ENCODE measurements at places on chromosomes 11 and 22.

- DNase-seq, result no peak
Measured at GRCh38 chr11:78622666-78623065, 48.0 kb upstream of the NARS2 start.

- no peak for DNase-seq
Measured at GRCh38 chr11:65473278-65473860, 25.5 kb upstream of the MALAT1 start.

DNA sequence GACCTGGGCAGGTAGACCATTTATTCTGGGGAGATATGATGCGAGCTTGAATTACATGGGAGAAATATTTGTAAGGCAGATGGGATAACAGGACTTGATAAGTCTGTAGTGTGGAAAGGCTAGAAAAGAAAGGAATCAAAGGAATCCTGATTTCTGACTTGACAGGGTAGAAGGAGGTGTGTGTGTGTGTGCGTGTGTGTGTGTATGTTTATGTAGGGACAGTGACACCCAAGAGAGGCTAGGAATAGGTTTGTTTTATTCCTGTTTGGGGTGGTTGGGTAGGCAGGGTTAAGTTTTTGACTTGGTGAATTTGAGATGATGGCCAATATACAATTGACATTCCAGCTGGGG, 390 bp upstream of the HTATIP2 start:
- DNase-seq, result no peak

GRCh38 chr11:133967599-133968238, 11.0 kb upstream of the IGSF9B start:
- DNase-seq, result no peak

DNA sequence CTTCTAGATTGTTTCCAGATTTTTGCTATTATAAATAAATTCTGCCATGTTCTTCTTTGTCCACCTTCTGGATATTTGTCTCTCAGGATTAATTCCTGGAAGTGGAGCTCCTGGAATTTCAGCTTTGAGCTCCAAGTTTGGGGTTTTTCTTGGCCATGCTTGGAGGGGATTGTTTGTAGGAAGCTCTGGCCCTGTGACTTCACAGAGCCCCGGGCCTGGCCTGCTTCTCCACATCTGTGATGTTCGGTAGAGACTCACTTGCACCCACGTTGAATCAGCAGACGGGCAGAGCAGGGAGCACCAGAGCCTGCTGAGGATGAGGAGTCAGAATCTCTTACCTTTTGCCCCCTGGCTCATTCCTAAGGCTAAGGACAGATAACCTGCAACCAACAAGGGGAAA, 35.7 kb downstream of the LRRC32 start:
- DNase-seq, result no peak

DNA sequence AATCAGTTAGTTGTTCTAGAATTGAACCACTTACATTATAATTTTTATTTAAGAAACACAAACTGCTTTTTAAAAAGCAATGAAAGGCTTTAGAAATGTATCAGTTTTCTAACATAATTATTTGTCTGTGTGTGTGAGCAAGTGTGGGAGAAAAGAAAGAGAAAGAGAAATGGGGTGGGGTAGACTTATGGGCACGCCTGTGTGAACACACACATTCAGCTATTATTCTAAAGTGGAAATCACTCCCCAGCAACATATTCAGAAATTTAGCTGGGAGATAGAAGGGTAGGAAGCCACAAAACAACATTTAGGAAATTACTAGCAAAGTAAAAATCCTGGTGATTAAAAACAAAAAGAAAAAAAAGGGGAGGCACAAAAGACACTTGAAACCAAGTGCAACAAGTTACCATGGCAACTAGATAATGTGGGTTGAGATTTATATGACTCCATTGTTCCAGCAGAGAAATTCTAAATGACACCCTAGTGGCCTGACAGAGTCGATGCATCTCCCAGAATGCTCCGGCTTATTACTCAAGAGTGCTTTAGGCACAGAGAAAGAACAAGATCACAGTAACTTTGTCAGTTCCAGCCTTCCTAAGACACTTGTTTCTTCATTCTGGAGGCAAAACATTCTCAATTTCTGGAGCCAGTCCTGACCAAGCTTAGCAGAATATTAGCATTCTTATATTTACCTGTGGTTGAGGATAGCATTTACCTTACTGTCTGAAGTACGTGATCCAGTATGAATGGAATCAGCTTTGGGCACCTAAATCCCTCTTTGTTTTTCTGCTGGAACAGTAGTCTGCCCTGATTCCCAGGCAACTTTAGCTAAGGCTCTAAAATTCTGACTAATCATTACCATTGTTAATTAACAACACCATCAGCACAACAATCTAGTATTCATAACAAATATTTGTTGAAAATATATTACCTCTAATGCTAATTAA, 444.4 kb downstream of the DLG2 start:
- no peak for DNase-seq

- no peak for DNase-seq
Measured at GRCh38 chr11:704228-704674, 1.8 kb upstream of the EPS8L2 start.

DNA sequence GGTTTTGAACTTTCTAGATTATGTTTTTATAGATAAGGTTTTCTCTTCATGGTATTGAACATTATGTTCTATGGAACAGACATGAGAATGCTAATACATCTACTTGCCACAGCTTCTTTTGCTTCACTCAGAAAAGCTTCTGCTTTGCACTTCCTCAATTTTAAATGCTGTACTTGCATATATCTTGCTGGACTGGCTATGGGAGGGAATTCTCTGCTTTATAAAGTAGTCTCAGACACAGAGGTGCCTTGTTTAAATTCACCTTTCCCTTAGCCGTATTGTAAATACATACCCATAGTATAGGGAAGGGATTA, 173.9 kb downstream of the DDX10 start:
- no peak for DNase-seq

- no peak for DNase-seq
Measured at GRCh38 chr22:48846200-48846599, 981.5 kb downstream of the BRD1 start.

- DNase-seq, result no peak
Measured at GRCh38 chr11:95076981-95077380, 10.3 kb downstream of the SRSF8 start.

DNA sequence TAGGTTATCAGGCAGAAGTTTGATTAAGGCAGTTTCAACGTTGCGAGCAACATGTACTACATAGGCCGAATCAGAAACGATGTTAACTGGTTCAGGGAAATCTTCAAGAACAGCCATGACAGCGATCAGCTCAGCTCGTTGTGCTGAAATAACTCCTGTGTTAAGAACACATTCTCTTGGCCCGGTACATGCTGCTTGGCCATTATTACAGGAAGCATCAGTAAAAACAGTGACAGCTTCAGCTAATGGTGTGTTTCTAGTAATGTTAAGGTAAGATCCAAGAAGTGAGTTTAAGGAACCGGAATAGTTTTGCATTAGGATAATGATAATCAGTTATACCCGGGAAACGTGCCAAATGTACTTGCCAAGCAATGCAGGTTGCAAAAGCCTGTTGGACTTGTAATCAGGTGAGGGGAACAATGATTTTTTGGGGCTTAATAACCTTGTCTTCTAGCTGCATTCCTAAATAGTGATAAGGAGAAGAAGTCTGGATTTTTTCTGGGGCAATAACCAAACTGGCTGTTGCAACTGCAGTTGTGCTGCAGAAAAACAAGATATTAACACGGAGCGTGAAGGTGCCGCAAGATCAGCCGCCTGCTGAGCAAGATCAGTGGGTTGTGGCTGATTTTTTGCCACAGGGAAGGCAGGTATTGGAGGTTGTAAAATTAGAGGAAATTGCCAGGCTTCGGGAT, 14.3 kb downstream of the OR52K1 start:
- DNase-seq, result no peak

- DNase-seq, result no peak
Measured at GRCh38 chr11:61266602-61267001, 25.6 kb downstream of the PGA5 start.

DNA sequence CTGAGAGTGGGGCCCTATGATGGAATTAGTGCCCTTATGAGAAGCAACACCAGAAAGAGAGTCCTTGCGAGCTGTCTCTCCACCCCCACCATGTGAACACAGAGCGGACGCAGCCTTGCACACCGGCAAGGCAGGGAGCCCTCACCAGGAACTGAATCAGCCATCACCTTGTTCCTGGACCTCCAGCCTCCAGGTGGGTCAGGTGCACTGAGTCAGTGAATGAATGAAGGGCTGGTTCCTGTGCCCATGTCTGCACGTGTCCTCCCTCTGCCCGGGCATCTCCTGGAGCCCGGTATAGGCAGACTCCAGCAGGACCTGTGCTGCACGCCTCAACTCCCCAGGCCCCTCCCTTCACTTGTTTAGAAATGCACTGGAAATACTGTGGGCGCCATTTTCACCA, 54.9 kb downstream of the LINC01488 start:
- no peak for DNase-seq

GRCh38 chr11:1000357-1001278, 35.9 kb downstream of the MUC6 start:
- DNase-seq, result no peak

DNA sequence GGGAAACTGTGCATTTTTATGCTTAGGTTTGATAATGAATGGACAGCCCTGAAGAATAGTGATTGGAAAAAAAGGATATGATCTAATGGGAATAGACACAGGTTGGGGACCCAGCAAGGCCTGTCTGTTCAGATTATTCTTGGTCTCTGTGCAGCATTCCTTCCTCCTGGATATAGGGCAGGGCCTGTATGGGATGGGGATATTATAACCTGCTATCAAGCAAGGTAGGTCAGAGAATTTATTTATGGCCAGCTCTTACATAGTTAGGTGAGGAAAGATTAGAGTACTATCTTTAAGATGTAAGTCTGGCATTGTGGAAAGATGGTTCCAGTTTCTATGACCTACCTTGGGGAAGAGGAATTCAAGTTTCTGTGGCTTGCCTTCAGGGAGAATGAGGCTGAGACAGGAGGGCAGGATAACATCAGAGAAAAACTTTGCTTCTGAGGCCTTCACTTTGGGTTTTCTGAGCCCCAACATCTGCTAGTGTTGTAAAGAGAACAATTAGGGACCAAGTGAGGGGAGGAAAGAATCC, 8.5 kb upstream of the BIRC2 start:
- DNase-seq, result no peak

Data from glomerular endothelial cell (primary cell).